Lung microvascular endothelial cell (primary cell): ENCODE measurements at places on chromosomes 4 and X. TPM values are rescaled to one million over a fixed set of nuclear protein-coding genes. Genes with fewer than 3 reads are reported as not detected.

- DNase-seq, result peak; percentile 49
These were observed 7.6 kb upstream of the HSD17B10 start for GRCh38 chrX:53441531-53442321.

GRCh38 chr4:118714682-118715081, 29.5 kb downstream of the METTL14 start:
- no peak for DNase-seq

- DNase-seq, result no peak
These were observed 250.4 kb downstream of the TMA16 start for GRCh38 chr4:163744861-163745260.

GRCh38 chr4:41120297-41121217, 93.8 kb downstream of the APBB2 start:
- DNase-seq, result no peak

- DNase-seq, result no peak
These were observed 592.0 kb downstream of the IQCM start for GRCh38 chr4:149223659-149224058.

GRCh38 chr4:2788532-2789103, 4.3 kb upstream of the SH3BP2 start:
- DNase-seq, result no peak

- DNase-seq, result peak; percentile 38
These were observed 597.2 kb downstream of the INPP4B start for GRCh38 chr4:142248946-142249345.

DNA sequence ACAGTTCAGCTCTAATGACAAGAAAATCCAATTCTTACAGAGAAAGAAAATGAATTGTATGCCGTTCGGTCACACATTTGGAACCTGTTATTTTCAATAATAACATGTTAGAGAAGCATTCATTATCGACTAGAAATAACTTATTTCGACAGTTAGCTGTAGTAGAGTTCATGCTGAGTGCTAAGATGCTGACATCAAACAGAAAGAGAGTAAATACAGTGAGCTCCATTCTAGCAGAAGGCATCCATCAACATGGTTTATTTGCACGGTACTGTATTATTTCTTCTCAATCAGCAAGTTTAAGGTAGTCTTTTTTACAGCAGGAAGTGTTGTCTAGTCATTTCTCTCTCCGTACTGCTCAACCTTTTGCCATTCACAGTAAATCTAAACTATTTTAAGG, 732.1 kb downstream of the STIM2 start:
- DNase-seq, result no peak

- DNase-seq, result peak; percentile 55
These were observed 11.6 kb downstream of the SMIM20 start for GRCh38 chr4:25925486-25926201.

GRCh38 chr4:179989975-179990374, 2253.2 kb upstream of the TENM3 start:
- no peak for DNase-seq

DNA sequence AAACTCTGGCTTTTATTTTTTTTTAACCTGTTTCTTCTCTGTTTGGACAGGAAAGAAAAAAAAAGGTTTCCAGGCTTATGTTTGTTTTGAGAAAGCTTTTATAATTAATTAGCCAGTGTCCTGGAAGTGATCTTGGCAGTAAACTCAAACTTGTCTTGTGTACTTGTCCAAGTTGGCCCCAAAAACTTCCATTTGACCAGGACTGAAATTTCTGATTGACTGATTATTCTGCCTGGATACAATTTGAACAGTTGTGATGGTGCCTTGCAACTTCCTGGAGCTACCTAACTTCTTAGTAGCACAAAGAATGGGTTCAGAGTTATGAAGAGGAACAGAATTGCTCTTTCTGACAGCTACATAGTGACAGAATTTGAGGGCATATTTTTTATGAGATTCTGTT, 62.0 kb downstream of the SLC4A4 start:
- DNase-seq, result no peak

DNA sequence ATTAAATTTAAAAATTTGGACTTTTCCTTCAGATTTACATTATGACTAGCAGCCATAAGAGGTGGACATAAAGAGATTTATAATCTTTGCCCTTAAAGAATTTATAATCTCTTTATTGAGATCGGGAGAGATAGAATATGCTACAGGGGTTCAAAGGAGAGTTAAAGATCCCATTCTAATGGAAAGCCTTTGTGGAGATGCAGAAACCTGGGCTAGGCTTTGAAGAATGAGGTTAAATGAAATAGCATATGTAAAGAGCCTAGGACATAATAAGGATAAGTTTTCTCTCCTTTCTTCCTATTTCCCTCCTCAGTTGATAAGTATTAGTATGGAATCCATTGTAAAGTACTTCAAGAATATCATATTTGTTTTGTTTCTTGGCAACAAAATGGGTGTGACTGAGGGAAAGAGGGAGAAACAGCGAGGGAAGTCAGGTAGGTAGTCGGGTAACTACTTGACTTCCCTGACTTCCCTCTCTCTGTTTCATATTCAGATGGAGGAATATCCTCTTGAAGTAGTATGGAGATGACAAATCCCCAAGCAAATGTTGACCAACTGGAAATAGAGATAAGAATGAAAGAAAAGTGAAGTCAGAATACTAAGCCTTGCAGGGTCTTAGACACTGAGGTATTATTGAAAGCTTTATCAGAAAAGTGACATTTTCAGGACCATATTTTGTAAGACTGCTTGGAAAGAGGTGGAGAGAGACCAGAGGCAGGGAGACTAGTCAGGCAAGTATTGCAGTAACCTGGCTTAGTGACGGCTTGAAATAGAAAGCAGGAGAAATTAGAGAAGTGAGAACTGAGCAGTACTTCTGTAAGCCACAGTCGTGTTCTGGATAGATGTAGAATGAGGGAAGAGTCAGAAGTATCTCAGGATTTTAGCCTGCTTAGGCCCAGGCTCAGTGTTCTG, 82.9 kb downstream of the PDLIM5 start:
- no peak for DNase-seq

DNA sequence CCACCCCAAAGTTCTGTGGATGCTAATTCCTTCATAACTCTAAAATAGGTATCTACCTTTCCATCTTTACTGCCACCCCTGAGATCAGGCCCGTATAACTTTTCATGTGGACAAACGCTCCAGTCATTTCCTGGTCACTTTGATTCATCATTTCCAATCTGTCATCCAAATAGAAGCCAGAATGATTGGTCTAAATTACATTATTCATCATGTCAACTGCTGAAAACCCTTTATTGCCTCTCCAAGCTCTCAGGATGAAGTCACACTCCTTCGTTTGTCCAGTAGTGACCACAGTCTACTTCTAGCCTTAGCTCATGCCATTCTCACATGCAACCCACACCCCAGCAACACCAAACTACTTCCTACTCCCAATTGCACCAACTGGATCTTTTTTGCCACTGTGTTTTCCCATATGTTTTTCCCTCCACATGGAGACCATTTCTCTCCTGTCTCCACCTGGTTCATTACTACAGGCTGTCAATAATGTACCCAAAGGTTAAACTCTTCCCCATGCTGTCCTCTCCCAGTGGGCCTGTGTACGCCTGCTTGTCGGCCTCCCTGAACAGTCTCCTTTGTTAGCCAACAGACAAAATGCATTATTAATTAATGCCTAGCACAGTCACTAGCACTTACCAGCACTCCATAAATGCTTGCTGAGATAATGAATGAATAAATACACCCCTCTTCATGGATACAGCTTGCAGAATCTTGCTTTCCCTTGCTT, 382.6 kb upstream of the NOCT start:
- no peak for DNase-seq

DNA sequence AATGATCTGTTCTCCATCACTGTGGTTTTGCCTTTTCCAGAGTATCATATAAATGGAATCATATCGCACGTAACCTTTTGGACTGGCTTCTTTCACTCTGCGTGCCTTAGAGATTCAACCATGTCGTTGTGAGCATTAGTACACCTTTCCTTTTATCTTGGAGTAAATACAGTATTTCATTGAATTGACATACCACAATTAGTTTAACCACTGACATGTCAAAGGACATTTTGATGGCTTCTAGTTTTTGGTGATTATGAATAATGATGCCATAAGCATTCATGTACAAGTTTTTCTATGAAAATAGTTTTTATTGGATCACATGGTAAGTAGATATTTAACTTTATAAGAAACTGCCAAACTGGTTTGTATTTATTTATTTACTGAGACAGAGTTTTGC, 35.2 kb downstream of the DDX3X start:
- no peak for DNase-seq

DNA sequence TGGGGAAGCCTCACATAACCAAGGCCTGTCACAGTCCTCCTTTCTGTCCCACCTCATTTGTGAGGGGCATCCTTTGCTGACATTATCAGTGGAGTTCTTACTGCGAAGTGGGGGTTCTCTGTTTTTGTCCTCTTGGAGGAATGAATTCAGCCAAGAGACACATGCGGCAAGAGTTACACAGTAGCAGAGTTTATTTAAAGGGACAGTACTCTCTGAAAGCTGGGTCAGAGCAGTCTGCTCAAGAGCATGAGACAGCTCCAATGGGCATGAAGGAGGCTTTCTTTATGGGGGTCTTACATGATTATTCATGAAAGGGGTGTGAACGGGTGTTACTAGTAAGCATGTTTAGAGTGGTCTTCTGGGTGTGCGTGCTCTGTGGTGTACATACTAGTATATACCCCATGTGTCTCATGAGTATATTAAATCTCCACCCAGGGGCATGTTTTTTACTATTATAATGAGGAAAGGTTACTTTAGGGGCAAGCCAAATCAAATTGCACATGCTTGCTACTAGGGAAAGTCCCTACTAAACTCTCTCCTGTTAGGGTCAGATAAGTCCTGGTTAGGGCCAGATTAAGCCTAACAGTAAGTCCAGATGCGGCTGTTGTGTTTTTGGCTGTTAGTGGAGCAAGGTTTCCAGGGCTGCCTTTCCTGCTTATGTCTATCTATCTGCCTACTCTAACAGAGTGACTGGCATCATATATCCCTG, 19.8 kb upstream of the LGI2 start:
- no peak for DNase-seq

- DNase-seq, result no peak
These were observed 127.5 kb upstream of the TLR3 start for GRCh38 chr4:185941461-185941860.

DNA sequence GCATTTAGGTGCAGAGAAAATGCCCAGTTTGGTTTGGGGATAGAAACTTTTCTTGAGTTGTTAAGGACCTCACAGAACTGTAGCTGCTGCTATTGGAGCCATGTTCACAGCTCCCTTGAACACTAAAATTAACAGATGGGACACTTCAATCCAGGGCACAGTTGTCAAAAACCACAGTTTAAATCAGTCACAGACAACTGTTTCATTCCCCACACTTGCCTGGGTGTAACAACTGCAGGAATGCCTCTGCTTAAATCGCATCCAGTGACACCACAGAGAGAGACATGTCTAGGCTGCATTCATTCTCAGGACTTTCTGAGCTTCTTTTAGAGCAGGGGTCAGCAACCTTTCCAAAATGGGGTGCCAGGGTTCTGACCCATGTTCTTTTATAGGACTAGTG, 12.7 kb upstream of the CAPN6 start:
- DNase-seq, result no peak

DNA sequence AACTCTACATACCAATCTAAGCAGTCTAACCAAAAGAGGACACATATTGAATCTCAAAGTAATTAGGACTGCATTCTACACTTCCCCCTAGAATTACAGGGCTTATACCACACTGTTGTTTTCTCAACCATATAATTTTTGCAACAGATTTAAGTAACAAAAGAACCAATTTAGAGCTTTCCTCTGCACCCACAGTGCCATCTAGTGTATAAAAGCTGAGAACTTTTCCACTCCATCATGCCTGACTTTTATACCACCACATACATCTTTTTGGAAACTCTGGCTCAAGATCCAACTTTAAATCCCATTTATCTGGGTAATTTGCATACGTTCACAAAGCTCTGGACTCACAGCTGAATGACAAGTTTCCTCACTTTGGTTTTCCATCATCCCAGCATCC, 99.5 kb downstream of the EFHC2 start:
- DNase-seq, result peak; percentile 45

- DNase-seq, result no peak
These were observed 240.4 kb upstream of the BMP3 start for GRCh38 chr4:80790152-80790551.

DNA sequence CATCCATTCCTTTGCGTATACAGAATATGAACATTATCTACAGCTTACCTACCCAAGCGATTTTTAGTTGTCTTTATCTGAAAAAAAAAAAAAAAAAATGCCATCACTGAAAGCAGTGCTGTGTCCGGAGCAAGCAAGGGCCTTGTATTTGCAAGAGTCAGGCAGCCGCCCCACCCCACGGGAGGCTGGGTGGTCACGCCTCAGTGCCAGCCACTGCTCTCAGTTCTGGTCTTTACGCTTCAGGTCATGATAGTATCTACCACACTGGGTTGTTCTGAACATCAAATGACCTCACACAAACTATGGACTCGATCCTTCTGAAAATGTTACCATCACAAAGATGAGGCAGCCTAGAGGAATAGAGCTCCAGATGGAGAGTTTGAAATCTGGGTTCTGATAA, 62.7 kb upstream of the HELT start:
- DNase-seq, result no peak

- no peak for DNase-seq
These were observed 82.8 kb downstream of the USP46 start for GRCh38 chr4:52576326-52576725.

DNA sequence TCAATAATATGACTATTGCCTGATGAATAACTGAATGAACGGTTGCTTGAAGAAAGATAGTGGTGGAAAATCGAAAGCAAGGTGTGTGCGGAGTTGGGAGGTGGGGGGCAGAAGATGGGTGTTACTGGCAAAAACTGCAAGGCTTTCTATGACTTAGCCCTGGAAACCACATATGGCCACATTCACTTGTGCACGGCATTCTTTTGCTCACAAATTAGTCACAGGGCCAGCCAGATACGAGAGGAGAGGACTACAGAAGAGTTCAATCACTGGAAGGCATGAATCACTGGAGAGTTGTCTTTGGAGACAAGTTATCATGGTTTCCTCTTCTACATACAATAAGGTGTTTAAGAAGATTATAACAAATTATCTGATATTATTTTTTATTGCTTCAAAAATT, 626.5 kb upstream of the CPEB2 start:
- no peak for DNase-seq

- no peak for DNase-seq
These were observed 200.7 kb downstream of the TLL1 start for GRCh38 chr4:166073783-166074182.

GRCh38 chr4:29113960-29114359, 1606.2 kb upstream of the PCDH7 start:
- no peak for DNase-seq

DNA sequence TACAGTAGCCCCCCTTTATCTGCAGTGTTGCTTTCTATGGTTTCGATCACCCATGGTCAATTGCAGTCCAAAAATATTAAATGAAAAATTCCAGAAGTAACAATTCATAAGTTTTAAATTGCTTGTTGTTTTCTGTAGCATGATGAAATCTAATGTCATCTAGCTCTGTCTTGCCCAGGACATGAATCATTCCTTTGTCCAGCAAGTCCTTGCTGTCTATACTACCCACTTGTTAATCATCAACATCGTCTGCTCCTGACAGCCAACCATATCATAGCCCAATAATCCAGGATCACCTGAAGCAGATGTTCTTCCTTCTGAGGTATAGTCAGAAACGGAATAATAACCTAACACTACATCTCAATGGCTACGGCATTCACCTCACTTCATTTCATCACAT, 79.8 kb downstream of the ADAMTS3 start:
- DNase-seq, result no peak

The STATH gene
- total RNA-seq, result not detected in 2 replicates

The MAGEA10 gene
- total RNA-seq, result not detected in 2 replicates

The DKC1 gene
- total RNA-seq, result 31.8 and 34.5 TPM in 2 replicates

The IL1RAPL2 gene
- not detected in 2 replicates for total RNA-seq

The BRS3 gene
- not detected in 2 replicates for total RNA-seq

The SERTM2 gene
- not detected in 2 replicates for total RNA-seq

The HMX1 gene
- total RNA-seq, result not detected in 2 replicates

The GLUD2 gene
- 0.44 and 0.79 TPM in 2 replicates for total RNA-seq

The TMEM31 gene
- total RNA-seq, result 0.22 TPM in 1 of 2 replicates, not detected in the other

The MAGED1 gene
- 41.3 and 51.4 TPM in 2 replicates for total RNA-seq
